HTR-8/SVneo (cell line): ENCODE measurements at places on chromosomes 3 and 15.

DNA sequence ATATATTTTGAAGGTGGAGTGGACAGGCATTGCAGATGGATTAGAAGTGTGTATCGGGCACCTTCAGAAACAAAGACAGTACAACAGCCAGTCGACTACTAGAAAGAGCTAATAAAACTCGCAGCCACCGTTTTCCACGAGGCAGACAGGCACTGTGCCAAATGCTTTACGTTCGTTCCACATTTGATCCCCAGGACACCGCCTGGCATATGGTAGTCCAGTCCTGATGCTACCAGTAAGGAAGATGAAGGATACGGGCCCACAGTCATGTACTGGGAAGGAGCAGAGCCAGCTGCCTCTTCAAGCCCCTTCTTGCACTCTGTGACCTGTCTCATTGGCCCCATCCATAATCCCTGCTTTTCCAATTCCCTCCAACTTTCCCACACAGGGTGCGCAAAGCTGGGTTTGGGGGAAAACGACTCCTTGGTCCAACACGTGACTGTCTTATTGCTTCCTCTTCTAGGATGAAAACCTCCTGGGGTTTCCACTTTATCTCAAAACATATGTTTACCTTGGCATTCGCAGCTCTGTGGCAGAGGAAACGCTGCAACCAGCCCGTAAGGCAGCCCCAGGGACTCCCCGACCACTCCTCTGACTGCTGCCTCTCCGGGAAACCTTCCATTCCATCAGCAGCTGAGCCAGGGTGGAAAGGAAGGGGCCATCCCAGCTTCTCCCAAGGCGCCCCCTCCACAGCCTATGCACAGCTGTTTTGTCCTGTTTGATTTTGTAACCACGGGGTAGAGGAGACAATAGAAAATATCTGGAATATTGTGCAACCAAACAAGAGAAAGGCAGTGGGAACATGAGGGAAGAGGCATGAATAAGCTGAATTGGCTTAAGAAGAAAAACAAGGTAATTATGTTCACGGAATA is 107.4 kb downstream of the ADAMTS17 start:
- DNase-seq = no peak

GRCh38 chr3:69762768-69763229 is 23.5 kb downstream of the MITF start:
- DNase-seq = no peak

- DNase-seq = no peak
These were observed 147.5 kb upstream of the THBS1 start for GRCh38 chr15:39433376-39433775.

DNA sequence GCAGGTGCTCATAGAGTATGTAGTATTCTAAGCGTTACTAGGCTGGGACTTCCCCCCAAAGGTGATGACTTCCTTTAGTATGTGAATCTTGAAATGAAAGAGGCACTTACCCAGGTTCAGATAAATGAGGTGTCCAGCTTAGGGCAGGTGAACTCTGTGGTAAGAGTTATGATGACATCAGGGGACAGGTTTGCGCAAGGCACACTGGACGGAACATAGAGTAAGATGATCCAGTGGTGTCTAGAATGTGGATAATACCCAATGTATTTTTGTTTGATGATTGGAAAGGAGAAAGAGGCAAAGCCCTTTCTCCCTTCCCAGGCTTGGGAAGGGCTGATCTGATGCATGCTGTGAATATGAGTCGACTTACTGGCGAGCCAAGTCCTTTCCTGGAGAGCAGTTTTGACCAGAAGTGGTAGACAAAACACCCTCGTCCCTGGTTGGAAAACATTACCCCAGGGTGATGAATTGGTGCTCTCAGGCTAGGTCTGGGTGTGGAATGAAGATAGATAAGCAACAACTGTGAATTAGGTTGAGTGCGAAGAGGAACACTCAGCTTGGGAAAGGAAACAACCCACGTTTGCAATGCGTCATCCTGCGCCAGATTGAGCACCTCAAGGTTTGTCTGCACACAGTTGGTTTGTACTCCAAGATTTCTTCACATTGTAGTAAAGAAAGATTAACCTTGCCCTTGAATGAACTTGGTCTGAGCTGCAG is 124.2 kb downstream of the GHSR start:
- DNase-seq = no peak

- no peak for DNase-seq
These were observed 32.9 kb downstream of the CD200R1L start for GRCh38 chr3:112813723-112814171.

- no peak for DNase-seq
These were observed 14.2 kb downstream of the RAB8B start for GRCh38 chr15:63203451-63204090.
